ENCODE measurements at places on chromosomes 1 and 21.

GRCh38 chr1:186985889-186986491, 157.2 kb downstream of the PLA2G4A start:
- DNase-seq, result peak; percentile 74

DNA sequence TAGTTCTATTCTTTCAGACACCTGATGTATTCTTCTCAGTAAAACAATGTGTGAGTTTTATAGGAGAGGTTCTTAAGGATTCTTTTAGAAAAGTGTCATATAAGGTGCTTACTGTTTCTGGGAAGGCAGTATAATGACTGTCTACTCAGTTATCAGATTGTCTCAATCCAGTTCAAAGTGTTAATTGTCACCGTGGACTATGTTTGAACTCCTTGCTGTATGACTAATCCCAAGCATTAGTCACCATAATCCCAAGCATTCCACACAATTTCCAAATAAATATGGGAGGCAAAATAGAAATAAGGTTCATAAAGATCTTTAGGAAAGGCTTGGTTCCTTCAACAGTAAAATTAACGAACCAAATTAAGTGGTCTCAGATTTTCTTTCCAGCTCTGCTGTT, 342.1 kb upstream of the NR5A2 start:
- no peak for DNase-seq

DNA sequence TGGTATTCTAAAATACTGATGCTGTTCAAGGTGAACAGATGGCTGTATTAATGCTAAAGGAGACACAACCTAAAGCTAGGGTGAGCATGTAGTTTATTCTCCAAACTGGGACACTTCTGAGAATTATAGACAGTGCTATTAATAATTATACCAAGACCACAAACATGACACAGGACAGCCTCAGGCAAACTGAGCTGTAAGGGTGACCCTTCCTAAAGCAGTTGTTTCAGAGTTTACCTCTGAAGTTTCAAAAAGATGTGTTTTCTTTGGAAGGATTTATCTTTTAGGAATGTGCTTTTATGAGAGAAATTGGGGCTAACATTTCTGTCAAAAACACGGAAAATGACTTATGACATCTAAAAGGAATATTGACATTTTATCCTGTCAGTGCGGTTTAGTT, 68.8 kb downstream of the RPS6KC1 start:
- DNase-seq, result no peak

DNA sequence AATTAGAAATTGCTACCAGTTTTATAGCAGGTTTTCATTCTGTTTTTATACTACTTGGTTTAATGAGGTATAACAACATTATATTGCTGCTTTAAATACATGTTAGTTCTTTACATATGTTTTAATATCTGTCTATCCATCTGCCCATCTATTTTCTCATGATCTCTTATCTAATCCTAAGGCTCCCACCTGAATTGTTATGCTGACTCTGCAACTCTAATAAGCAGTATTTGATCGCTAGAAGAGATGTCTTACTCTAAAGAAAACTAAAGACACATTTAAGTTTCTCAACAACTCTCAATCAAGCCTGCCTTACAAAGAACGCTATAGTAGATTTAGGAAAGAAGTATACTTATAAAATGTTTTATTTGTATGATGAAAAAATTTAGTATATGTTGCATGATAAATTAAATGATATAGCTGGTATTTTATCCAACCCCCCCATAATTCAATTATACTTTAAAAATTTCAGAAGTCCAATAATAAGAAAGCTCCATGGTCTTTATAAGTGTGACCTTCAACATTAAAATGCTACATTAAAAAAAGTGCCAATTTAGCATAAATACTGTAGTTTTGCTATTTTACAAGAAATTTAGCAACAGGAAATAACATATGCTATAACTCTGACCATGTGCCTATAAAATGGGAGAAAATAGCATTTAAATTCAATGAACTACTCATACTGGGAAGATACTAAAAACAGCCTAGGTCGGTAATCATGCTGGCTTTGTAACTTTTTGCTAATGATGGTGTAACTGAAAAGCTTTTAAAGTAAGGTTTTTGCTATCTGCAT, 180.3 kb downstream of the NEGR1 start:
- DNase-seq, result no peak

DNA sequence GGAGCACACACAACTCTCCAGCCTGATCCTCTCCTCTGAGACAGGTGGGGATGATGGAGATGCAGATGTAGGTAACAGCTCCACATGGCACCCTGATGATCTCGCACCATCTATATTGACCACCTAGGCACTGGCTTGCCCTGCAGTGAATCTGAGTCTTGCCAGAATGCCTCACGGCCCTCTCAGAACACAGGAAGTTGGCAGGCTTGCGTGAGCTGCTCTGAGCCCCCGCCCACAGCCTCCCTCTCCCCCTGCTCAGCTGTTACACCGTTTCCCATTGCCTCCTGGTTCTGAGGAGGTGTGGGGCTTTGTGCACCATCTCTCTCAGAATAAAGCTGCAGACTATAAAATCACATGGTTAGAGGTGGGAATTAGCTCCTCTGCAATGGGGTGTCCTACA, 48.0 kb downstream of the URB2 start:
- no peak for DNase-seq

GRCh38 chr21:27813750-27814149, 846.9 kb upstream of the ADAMTS5 start:
- DNase-seq, result no peak

DNA sequence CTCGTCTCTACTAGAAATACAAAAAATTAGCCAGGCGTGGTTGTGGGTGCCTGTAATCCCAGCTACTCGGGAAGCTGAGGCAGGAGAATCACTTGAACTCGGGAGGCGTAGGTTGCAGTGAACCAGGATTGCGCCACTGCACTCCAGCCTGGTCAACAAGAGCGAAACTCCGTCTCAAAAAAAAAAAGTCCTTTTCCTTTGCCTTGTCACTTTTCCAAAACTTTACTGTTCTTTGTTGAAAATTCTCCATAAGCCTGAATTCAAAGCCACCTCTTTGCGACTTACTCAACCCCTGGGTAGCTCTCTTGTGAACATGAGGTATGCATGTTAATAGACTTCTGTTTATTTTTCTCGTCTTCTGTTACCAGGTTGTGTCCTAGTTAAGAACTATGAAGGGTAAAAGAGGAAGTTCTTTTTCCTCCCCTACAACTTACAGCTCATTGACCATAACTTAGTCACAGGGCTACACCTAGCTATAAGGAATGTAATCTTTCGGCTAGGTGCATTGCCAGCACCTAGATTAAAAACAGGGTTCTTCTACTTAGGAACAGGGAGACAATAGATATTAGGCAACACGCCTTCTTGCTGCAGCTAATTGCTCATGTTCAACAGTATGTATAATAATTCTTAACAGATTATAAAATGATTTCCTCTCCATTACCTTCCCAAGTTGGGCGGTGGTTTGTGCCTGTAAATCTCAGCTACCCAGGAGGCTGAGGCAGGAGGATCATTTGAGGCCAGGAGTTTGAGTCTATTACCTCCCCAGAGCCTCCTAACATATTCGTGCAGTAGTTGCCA, 40.9 kb downstream of the PTAFR start:
- DNase-seq, result no peak

DNA sequence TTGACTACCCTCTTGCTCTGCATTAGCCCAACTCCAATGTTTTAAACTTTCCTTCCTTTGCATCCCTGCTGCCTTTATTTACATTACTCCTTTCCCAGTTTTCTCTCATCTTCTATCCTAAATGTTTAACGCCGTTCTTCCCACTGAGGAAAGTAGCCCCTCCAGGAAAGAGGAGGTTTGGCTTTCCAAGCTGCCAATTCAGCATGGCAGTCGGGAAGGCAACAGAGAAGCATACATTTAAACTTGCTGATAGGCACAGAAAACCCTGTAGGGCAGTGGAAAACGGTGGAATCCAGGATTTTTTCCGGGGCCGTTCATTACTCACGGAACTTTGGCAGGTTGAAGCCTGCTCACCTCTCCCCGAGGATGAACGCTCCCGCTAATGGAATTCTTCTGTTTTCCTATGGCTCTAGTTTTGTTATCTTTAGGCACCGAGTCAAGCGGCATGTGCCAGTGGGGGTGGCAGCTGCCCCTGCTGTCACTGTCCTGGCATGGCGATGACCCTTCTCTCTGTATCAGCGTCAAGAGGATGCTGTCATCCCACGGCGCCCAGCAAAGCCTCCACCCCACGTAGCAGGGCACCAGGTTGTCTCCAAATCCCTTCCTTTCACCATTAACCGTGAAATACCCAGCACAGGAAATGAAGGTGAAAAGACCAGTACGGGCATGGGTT, 48.3 kb downstream of the ZBTB18 start:
- no peak for DNase-seq

- no peak for DNase-seq
These were observed 9.8 kb downstream of the RGS18 start for GRCh38 chr1:192167911-192168700.

DNA sequence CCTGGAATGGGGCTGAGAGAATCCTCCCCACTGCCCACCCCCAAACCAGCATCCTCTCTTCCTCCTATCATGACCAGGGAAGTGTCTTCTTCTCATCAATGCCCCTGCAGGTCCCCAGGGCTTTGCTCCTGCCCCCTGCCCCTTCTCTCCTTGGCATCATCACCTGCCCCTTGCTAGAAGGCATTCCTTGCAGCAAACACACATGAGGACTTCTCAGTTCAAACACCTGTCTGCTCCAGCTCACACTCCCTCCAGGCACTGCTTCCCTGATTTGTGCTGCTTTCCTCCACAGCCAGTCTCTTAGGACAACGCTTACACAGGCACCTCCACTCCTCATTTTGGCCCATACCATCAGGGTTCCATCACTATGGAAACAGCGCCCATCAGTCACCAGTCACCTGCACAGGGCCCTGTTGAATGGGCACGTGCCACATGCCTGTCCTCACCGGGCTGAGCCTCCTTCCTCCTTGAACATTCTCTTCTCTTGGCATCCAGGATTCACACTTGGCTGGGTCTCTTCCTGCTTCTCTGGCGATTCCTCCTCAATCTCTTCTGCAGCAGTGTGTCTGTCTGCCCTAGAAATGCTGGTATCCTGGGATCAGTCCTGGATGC, 81.9 kb upstream of the EDN2 start:
- no peak for DNase-seq

GRCh38 chr1:95941121-95941798, 707.2 kb downstream of the RWDD3 start:
- DNase-seq, result no peak

GRCh38 chr1:108054396-108054795, 89.4 kb upstream of the VAV3 start:
- no peak for DNase-seq
